ENCODE measurements at places on chromosomes 4 and X.
A peak's percentile ranks its signal among the peaks of the same experiment; 100 is the strongest.

GRCh38 chrX:12974305-12974795, 560 bp upstream of the TMSB4X start:
- DNase-seq, result no peak

- DNase-seq, result no peak
These were observed 214.2 kb downstream of the NSUN7 start for GRCh38 chr4:40963897-40964478.

DNA sequence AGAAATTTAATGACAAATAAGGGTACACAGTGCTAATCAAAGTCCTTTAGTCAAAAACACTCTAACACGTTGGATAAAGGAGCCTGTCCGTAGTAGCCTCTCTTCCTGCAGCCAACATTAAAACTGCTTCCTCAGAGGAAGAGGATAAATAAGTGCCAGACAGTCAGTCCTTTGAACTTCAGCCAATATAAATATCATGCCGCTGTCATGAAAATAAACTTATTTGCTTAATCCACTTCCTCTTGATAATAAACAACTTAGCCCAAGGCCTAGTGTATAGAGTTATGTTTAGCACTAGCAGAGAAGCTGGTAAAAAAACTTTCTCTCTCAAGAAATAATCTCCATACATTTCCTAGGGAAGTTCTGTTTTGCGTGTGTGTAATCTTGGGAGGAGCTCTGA, 196.7 kb downstream of the HS3ST1 start:
- no peak for DNase-seq

GRCh38 chr4:159353422-159354116, 250.7 kb downstream of the RAPGEF2 start:
- no peak for DNase-seq

DNA sequence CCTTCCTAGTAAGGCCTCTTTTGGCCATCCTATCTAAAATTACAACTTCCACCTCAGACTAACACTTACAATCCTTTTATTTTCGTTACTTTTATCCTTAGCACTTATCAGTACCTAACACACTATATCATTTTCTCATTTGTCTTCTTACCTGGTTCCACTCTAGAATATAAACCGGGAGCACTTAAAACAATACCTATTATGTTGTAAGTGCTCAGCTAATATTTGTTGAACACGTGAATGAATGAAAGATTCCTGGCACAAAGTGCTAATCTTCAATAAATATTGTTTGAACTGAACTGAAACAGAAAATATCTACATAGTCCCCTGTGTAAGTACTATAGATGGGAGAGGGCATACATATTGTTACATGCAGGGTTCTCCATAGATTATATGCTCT, 14.4 kb downstream of the MGARP start:
- no peak for DNase-seq

DNA sequence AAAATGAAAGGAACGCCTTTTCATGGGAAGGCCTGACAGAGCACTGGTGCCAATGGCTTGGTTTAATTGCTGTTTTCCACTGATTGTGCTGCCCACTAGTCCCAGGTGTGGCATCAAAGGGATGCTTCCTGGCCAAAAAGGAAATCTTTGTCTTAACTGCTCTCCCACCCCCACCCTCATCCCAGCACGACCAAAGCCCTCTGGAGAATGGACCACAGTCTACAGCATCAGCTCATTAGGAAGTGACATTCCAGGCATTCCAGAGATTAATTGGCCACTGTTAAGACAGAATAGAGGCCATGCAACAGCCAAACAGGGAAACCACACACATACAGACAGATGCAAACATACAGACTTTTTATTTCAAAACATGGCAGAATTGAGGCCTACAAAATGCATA, 143.2 kb downstream of the LHFPL1 start:
- no peak for DNase-seq

GRCh38 chr4:42927946-42928345, 35.4 kb downstream of the GRXCR1 start:
- DNase-seq, result no peak

- DNase-seq, result no peak
These were observed 26.4 kb downstream of the MOSPD2 start for GRCh38 chrX:14899607-14900006.

DNA sequence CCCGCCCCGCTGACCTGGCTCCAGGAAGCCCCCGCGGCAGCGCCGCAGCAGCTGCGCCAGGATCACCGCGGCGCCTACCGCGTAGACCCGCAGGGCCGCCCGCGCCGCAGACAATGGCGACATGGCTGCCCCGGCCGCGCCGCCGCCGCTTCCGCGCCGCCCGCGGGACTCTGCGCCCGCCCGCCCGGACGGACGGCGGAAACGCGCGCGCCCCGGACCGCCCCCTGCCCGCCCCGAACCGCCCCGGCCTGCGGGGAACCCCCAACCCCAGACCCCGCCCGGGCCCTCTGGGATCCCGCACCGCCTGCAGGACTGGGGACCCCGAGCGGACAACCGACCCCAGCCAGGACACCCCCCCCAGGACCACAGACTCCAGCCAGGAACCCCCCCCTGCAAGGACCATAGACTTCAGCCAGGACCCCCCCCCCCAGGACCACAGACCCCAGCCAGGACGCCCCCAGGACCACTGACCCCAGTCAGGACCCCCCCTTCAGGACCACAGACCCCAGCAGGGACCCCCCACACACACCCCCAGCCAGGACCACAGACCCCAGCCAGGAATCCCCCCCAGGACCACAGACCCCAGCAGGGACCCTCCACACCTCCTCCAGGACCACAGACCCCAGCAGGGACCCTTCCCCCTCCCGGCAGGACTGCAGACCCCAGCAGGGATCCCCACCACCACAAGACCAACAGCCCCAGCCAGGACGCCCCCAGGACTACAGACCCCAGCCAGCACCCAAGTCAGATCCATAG, at the start of the genes DHRSX and ZBED1:
TSS of gene DHRSX (minus strand) at position 174 of the 756 bp plus-strand sequence. CDS start at position 123, 51 bp downstream.
TSS of gene ZBED1 (minus strand) at position 174 of the 756 bp plus-strand sequence. CDS start 10,257 bp downstream, outside the sequence.
- peak; percentile 69 for DNase-seq

DNA sequence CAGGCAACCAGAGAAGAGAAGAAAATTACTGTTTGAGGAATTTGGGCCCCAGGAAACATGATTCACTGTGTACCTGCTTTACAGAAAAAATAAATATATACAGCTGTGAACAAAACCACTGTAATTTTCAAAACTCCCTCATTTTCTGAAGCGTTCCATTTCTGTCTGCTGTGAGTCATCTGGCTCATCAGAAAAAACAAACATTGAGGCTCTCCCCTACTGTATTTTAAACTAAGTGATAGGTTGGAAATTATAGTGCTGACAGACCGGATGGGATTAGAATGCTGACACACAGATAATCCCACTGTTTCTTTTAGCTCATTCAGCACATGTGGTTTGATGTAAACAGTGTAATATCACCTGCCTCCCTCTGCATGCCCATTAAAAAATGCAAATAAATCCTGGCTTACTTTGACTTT, 847.0 kb downstream of the TRIML1 start:
- no peak for DNase-seq

GRCh38 chr4:77797239-77797638, 21.9 kb downstream of the CNOT6L start:
- DNase-seq, result no peak

DNA sequence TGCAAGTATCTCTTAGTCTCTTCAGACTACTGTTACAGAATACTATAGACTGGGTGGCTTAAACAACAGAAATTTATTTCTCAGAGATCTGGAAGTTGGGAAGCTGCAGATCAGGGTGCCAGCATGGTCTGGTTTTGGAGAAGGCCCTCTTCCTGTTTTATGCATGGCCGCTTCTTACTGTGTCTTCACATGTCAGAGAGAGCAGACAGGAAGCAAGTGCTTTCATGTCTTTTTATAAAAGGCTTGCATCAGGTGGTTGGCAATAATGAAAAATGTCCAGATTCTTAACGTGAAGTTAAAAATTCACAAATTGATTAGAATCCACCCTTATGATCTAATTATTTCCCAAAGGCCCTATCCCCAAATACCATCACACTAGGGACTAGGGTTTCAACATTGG, 284.9 kb downstream of the RPA4 start:
- no peak for DNase-seq

DNA sequence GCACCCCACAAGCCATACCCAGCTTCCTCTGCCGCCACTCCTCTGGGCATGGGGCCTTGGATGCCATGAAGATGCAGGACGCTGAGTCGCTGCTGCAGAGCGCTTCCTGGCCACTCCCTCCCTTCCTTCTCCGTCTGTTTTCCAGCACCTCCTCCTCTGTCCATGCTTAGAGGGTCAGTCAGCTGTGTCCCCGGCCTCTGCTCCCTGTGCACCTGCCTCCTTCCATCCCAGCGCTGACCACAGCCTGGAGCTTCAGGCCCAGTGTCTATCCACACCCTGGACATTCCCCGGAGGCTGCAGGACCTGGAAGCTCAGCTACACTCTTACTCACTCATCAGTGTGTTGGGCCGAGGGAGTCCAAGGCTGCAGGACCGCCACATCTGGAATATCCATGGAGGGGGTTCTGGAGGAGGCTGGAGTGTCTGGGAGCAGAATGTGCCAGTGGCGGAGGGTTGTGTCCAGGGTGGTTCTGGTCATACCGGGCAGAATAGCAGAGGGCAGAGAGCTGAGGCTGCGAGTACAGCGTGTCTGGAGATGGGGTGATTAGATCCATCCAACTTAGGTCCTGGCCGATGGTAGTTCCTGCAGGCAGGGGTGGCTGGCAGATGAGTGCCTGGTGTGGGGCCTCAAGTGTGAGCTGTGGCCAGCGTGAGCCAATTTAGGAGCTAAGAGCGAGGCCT, 58.6 kb upstream of the ADRA2C start:
- no peak for DNase-seq

DNA sequence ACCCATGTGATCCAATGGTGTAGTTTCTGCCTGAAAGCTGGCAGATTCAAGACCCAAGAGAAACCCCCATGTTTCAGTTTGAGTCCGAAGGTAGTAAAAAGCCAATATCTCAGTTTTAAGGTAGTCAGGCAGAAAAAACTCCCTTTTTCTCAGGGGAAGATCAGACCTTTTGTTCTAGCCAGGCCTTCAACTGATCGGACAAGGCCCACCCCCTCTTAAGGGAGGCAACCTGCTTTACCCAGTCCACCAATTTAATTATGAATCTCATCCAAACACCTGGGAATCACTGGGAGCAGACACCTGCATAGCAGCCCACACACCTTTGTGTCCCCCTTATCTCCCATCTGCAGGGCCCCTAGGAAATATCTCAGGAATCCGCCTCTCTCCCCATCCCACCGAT, 322.0 kb downstream of the STK32B start:
- no peak for DNase-seq

DNA sequence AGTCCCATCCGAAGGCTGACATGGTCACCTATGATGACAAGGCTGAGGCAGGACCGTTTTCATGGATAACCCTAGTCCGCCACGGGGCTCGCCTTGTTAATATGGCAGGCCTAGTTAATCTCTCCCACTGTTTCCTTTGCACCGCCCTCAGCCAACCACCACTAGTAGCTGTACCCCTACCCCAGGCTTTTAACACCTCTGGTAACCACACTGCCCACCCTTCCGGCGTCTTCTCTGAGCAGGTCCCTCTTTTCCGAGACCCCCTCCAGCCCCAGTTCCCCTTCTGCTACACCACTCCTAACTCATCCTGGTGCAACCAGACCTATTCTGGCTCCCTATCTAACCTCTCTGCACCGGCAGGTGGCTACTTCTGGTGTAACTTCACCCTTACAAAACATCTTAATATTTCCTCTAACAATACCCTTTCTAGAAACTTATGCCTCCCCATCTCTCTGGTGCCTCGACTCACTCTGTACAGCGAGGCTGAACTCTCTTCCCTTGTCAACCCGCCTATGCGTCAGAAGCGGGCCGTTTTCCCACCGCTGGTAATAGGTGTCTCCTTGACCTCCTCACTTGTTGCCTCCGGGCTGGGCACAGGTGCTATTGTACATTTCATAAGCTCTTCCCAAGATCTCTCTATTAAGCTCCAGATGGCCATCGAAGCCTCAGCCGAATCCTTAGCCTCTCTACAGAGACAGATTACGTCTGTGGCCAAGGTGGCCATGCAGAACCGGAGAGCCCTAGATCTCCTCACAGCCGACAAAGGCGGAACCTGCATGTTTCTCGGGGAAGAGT, 964.4 kb downstream of the RPA4 start:
- DNase-seq, result no peak

DNA sequence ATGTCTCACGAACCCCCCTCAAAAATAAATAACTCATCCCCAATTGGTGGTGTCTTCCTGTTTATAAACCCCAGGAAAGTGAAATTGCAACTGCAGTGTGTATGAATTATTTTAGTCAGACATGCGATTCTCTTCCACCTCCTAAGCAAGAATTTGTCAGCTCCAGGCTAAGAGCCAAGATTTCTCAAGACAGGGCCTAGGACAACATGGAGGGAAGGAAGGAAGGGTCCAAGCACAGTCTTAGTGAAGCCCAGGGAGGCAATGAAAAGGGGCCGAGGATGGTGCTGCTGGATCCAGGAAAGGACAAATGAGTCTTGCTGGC, 20.0 kb downstream of the SH3KBP1 start:
- no peak for DNase-seq

- DNase-seq, result no peak
These were observed 518.5 kb downstream of the TLL1 start for GRCh38 chr4:166391501-166391900.

DNA sequence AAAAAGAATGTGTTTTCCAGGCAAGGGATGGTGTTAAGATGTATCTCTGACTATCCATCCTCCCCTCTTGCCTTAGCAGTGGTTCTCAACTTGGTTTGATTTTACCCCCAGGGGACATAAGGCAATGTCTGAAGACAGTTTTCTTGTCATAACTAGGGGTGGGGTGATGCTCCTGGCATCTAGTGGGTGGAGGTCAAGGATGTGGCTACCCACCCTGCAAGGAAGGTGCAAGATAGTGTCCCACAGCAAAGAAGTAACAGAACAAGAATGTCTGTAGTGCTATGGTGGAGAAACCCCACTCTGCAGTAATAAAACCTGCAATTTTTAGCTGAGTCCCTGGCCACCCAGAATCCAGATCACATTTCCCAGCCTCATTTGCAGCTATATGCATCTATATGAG, 81.2 kb upstream of the TBL1X start:
- DNase-seq, result no peak

DNA sequence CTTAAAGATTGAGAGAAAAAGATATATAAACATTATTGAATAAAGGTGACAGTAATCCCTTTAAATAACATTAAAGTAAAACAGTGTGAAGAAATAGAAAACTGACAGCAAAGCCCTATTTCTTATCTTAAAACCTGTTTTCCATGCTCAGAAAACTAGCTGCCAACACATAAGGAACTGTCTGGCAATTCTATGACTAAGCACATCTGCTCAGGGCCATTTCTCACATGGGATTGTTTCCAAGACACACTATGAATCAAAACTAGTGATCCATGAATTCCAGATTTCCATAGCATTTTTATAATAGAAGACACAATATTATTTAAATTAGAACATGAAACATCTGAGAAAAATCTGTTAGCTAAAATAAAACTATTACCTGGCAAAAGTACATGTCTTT, 113.4 kb downstream of the SCLT1 start:
- DNase-seq, result no peak

Data from spinal cord (tissue), 10 donors.